ENCODE measurements at places on chromosomes 6 and 20.

GRCh38 chr6:150712505-150713252 is 113.0 kb downstream of the PLEKHG1 start:
- DNase-seq = no peak

GRCh38 chr6:106122938-106123656 is 37.0 kb downstream of the PRDM1 start:
- DNase-seq = no peak

- no peak for DNase-seq
Measured at GRCh38 chr20:2178318-2179232, 76.9 kb downstream of the STK35 start.

DNA sequence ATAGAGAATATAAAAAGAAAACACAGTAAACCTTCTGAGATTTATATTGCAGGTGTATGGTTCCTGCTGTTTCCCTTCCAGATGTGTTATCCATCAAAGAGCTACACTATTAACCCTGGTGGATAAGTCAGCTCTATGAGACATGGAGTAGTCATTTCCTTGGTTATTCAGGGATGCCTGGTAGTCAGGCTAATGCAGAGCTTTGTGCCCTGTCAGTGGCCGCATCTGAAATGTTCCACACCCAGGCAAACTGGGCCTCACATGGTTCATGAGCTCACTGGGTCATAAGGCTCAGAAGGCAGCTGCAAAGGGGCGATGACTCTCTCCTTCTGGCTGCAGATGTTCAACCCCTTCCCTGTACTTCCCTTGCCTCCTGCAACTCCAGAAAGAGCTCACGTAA is 473.6 kb downstream of the EPHA7 start:
- no peak for DNase-seq

GRCh38 chr6:64280569-64280968 is 645.0 kb downstream of the PHF3 start:
- no peak for DNase-seq

DNA sequence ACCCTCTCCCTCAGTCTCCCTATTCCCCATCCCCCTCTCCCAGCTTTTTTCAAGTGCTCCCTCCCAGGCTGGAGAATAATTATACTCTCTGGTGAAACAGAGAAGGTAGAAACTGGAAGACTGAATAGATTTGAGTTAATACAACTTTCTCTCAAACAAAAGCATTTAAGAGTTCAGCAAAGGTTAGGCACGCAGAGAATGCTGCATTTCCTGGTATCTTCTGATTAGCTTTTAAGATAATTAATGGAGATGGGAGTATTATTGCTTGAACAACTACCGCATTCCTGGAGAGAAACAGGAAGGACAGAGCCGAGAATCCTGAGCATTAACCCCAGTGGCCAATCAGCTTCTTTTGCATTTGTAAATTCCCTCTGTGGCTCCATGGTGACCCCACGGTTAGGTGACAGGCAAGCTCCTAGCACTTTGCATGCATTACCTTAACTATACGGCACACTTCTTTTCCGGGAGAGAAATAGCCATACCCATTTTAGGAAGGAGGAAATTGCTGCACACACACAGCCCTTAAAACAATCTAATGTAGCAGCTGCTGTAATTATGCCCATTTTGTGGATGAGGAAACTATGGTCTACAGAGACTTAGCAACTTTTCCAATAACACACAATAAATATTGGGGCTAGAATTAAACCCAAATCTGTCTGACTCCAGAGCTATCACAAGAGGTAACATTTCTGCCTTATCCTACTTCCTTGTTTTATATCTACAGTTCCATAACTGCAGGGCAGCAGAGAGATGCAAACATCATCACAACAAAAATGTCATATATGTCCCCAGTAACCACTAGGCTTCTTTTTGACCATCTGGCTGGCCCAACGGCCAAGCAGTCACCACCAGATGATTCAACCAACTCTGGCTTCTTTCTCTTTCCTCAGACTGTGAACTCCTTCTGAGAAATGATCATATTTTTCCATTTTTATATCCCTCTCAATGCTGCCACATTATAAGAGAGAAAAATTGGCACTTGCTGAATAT is 169.9 kb downstream of the CD24 start:
- DNase-seq = no peak

DNA sequence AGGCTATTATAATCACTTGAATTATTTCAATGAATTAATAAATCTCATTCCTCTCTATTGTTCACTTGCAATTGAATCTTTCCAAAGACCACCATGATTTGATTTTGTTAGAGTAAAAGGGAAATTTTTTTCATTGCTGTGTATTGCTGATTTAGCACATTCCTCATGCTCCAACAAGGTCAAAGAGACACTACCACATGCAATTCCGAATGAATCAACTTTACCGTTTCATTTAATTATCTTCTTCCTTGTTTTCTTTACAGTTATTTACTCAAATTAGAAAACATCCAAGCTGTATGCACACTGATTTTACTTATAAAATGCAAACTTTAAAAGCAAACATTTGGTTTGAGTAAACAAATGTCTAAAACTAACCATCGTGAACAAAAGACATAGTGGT is 967 bp downstream of the KIAA0408 start:
- DNase-seq = no peak

- DNase-seq = no peak
Measured at GRCh38 chr6:155528982-155529453, 73.4 kb upstream of the NOX3 start.

- DNase-seq = no peak
Measured at GRCh38 chr6:85678026-85678601, 35.4 kb upstream of the SYNCRIP start.

DNA sequence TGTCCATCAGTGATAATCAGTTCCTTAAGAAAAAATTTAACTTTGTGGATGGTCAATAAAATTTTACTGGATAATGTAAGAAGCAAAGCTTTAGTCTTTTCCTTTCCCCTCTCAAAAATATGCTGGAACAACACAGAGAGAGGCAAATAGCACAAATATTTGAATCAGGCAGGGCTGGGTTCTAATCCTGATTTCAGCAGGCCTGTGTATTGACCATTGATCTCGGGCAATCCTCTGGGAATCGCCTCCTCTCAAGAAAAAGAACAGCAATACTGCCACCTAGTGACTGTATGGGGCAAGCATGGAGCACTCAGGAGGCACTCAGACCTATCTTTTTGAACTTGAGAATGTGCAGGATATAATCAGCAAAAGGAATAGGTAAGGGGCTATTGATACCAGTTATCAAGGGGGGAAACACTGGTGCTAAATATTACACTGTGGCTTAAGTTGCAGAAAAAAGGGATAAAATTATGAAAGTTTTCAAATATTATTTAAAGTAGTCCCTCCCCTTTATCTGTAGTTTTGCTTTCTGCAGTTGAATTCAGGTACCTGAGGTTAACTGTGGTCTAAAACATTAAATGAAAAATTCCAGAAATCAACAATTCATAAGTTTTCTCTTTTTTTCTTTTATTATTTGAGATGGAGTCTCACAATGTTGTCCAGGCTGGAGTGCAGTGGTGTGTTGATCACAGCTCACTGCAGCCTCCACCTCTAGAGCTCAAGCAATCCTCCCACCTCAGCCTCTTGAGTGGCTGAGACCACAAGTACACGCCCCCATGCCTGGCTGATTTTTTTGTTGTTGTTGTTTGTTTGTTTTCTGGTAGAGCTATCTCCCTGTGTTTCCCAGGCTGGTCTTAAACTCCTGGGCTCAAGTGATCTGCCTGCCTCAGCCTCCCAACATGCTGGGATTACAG is 91.8 kb upstream of the NHSL1 start:
- DNase-seq = peak; percentile 60

DNA sequence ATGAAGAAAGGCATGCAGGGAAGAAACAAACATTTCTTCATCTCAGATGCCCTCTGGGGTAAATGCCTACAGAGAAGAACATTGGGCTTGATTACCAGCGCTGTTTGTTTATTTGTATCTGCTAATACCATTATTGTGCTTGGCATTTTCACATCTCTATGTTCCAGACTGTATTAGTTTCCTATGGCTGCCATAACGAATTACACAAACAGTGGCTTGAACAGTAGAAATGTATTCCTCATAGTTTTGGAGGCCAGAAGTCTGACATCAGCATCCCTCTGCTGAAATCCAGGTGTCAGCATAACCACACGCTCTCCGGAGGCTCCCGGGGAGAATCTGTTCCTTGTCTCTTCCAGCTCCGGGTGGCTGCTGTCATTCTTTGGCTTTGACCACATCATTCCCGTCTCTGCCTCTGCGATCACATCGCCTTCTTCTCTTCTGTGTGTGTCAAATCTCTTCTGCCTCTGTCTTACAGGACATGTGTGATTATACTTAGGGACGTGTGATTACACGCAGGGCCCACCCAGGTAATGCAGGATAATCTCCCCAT is 241.6 kb upstream of the SUPT3H start:
- DNase-seq = no peak

- DNase-seq = no peak
Measured at GRCh38 chr6:145245119-145245518, 490.2 kb downstream of the EPM2A start.

- DNase-seq = no peak
Measured at GRCh38 chr6:109347779-109348178, 34.5 kb downstream of the CD164 start.

- no peak for DNase-seq
Measured at GRCh38 chr6:122623279-122623678, 13.1 kb downstream of the PKIB start.

DNA sequence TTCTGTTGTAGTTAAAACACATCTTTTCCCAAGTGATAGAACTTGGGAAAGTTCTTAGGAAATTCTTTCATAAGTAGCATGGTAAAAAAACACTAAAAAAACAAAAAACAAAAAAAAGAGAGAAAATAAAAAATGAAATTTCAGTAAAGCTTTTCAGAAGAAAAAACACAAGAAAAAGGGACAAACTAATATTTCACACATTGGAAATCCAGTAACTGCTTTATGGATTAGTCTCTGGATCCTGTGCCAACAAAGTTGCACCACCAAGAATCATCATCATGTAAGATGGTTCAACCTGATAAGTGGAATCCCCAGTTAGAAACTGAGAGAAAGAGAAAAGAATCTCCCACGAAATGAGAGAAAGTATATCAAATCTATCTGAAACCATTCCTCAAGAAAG is 144.2 kb downstream of the GMDS start:
- no peak for DNase-seq

DNA sequence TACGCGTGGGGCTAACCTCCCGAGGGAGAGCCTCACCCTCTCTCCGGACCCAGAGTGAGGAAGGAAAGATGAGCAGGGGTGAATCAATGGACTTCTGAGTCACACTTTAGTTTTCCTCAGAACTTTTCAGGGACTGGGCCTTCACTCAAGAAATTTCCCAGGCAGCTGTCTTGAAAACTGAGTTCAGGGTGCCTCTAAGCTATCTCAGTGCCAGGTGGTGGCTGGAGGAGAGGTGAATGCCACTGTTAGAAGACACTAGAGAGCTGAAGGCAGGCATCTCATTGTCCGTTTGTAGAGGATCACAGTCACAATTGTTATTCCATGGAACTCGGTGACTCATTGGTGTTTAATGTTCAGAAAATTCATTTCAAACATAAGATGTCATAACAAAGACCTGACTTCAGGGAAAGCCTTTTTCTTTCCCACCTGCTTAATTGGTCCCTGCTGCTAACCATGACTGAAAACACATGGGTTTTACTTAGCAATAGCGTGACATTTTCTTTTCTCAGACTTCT is 5.3 kb upstream of the SERPINB6 start:
- no peak for DNase-seq

DNA sequence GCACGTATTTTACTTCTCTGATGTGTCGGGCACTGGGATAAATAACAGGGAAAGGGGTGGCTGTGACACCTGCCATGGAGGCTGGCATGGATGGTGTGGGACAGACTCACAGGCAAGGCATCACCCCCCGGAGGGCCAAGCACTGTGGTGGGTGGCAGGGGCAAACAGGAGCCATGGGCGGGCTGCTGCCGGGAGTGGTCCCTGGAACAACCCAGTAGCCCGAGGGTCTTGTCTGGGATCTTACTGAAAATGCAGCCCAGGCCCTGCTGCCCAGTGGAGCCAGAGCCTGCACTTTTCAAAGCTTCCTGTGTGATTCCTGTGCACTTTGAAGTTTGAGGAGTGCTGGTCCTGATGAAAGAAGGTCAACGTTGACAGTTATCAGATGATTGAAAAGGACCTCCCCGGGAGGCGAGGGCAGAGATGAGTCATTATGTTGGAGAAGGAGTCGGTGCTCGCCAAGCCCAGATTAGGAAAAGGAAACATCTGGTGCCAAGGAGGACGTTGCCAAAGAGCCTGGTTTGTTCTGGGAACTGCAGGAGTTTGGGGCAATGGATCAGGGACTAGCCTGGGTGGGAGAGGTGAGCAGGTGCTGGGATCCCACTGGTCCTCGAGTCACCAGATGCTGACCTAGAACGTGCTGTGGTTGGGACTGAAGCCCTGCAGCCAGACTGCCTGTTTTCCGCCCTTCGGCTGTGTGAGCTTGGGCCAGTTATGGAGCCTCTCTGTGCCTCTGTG is 130.0 kb upstream of the GGTLC1 start:
- no peak for DNase-seq

DNA sequence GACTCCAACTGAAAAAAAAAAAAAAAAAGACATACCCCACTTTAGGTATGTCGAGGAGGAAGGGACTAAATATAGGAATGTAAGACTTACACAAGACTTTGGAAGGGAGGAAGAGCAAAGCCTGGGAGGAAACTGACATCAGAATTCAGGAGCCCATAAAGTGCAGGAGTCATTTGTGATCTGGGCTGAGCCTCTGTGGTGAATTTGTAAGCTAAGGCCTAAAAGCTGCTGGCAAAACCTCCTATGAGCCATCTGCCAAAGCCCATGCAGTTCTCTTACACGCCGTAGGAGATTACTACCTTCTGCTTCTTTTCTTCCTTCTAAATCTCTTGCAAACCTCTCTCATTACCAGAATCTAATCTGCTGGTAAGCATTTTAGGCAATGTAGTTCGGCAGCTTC is 52.0 kb upstream of the THEMIS start:
- DNase-seq = no peak

GRCh38 chr6:108309844-108310243 is 15.0 kb downstream of the AFG1L start:
- DNase-seq = no peak

- no peak for DNase-seq
Measured at GRCh38 chr6:75620381-75621304, 19.0 kb downstream of the SENP6 start.

- no peak for DNase-seq
Measured at GRCh38 chr6:14827354-14827753, 418.5 kb upstream of the JARID2 start.

DNA sequence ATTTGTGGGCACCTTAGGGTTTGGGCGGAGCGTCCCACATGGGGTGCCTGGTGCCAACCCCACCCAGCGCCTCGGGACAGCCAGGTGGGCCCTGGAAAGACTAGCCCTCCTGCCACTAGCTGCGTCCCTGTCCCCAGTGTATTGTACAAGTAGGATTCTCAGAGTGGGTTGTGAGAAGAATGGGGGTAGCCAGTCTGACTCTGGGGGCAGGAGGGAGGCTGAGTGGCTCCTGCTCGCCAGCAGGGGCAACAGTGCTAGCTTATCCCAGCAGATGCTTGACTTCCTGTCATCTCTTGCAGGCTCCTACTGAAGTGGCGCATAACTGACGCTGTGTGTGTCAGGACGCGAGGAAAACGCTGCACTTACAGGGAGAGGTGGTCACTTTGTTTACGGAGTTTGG is 9.3 kb downstream of the PSMA7 start:
- DNase-seq = no peak
